OCI-M1 (cell line): ENCODE measurements at places on chromosomes 4 and X.

GRCh38 chrX:2561456-2561855 lies 60.7 kb upstream of the DHRSX start:
- peak; percentile 10 for DNase-seq

- no peak for DNase-seq
These were observed 42.2 kb downstream of the PPM1K start for GRCh38 chr4:88242144-88242543.

DNA sequence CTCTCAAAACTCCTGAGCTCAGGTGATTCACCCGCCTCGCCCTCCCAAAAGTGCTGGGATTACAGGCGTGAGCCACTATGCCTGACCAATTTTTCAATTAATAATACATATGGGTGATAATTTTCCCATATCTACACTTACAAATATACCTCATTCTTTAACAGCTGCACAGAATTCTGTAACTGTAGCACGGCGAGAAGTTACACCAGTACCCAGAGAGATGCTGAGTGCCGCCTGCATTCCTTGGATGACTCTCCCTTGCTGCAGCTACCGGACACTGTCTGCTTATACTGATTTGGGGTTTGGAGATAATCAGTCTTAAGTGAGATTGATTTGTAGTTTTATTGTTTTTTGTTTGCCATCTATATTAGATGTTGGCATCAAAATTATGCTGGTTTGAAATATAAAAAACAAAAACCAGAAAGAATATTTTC lies 5.8 kb downstream of the TIFA start:
- DNase-seq, result no peak

DNA sequence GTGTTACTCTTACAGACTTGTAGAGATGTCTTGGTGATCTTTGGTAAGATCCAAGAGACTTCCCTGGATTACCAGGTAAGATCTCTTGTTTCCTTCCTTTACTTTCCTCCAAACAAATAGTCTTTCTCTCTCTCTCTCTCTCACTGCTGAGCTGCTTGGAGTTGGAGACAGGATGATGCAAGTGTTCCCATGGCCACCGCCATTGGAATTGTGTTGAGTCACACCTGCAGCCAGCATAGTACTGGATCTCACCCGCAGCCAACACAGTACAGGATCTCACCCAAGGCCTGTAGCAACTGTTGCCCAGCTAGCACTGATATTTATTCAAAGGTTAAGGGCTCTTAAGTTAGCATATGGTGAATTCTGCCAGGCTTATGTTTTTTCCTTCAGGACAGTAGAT lies 1080.9 kb downstream of the FAT4 start:
- DNase-seq, result no peak

- no peak for DNase-seq
These were observed 33.2 kb upstream of the WDR17 start for GRCh38 chr4:176032454-176032853.

- no peak for DNase-seq
These were observed 95.8 kb downstream of the PALLD start for GRCh38 chr4:168592676-168593075.

DNA sequence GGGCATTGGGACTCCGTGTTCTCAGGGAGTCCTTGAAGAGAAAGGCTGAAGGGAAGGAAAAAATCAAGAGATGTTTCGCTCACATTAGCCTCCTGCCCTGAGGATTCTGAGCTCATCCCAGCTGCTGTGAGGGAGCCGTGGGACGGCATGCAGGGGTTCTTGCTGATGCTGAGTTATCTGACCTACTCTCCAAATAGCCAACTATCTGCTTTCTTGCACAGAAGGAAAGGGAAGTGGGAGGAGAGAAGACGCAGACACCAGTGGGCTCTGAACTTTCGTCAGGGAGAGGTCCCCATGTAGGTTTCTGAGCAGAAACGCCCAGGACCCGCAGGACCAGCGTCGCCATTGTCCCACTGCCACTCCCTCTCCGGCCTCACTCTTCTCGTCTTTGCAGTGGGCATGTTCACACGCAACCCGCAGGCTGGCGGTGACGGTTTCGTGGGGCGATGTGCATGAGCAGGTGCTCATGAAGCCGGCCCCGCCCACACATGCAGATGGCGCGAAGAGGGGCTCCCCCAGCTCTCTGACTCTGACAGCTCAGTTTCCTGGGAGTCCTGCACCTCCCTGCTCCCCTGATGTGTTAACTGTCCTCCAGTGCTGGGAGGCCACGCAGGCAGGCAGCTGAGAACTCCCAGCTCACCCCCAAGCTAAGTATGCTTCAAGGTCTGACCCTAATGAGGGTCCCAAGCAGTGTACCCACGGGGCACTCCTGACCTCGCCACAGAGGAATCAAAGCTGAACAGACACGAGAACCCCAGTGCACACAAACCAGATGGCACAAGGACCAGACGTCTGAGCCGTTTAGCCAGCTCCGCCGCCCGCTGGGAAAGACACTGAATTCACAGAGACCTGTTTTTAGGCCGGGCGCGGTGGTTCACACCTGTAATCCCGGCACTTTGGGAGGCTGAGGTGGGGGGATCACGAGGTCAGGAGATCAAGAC lies 13.6 kb upstream of the ABLIM2 start:
- no peak for DNase-seq

DNA sequence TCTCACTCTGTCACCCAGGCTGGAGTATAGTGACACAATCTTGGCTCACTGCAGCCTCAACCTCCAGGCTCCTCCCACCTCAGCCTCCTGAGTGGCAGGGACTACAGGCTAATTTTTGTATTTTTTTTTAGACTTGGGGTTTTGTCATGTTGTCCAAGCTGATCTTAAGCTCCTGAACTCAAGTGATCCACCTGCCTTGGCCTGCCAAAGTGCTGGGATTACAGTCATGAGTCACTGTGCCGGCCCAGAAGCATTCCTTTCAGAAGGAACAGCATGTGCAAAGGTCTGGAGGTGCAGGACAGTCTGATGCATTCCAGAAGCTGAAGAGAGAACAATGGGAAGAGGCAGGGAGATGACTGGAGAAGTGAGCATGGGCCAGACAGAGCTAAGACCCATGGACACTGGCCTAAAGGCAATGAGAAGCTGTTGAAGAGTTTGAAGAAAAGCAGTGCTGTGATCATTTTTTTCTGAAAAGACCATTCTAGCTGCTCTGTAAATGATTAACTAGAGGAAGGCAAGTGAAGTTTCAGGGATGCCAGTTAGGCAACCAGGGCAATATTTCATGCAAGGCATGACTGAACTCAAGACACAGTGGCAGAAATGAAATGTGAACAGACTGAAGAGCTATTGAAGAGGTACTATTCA lies 43.2 kb downstream of the MANBA start:
- DNase-seq, result no peak

DNA sequence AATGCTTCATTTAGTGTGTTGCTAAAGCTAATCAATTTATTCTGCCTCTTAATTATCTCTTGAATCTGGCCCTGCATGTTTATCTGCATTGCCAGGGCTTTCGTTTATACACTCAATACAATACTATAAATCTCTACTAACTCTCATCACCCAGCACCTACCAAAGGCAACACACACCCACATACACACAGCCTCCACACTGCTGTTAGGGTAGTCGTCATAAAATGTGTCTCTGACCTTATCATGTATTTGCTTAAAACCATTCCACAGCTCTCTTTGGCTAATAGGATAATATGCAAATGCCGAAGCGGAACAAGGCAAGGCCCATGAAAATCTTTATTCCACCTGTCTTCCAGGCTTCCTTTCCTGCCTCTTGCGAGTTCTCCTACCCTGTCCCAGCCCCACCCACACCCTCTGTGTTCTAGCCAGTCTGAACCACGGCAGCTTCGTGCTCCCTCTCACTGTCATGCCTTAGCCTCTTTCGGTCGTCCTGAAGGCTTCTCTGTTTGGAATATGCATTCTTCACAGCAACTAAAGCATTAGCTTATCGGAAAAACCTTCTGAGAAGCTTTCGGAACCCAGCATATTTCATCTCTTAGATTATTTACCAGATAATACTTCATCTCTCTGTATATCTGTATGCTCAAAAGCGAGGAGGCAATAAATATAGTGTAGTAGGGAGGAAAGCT lies 333.5 kb downstream of the TENM3 start:
- no peak for DNase-seq

- no peak for DNase-seq
These were observed 15.0 kb downstream of the ACSL1 start for GRCh38 chr4:184810720-184811119.

DNA sequence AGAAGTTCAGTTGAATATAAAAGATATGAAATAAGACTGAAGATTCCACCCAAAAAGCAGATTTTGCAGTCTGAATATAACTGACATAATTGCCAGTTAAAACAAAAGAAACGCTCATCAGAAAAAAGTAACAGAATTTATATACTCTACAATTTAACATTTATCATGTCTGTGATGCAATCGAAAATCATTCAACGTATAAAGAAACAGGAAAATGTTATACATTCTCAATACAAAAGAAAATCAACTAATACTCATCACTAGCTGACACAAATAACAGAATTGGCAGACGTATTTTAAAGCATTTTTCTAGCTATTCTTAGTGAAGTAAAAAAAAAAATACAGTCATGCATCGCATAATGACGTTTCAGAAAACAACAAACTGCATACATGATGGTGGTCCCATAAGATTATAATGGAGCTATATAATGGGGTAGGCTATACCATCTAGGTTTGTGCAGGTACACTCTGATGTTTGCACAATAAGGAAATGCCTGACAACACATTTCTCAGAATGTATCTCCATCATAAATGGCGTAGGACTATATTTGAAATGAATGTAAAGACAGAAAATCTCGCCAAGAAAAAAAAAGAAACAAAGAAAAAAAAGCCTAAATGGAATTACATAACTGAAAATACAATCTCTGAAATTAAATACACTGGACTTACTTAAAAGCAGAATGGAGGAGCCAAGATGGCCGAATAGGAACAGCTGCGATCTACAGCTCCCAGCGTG lies 34.3 kb downstream of the OR13H1 start:
- DNase-seq, result no peak

DNA sequence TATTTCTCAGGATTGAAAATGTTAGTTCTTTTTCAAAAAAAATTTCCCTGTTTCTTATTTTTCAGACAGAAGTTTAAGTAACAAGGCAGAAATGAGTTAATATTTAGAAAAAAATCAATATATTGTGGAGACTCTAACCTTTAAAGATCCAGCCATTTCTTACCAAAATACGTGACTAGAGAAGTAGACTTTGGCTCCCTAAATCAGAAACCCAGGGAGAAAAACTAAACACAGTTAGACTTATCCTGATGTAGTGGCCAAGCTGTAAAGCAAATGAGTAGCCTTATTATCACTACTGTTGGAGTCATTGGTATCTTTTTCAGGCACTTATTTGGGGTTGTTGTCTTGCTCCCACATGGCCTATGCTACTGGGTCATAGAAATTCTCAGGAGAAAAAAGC lies 1556.4 kb upstream of the ADGRL3 start:
- no peak for DNase-seq

- DNase-seq, result peak; percentile 55
These were observed 10.9 kb upstream of the UBE2K start for GRCh38 chr4:39687014-39687413.

- DNase-seq, result peak; percentile 94
These were observed at the start of gene PACRGL for GRCh38 chr4:20700007-20700761. Gene PACRGL, plus strand, starts transcription at chr4:20700458. Its CDS starts 4,024 bp downstream, at chr4:20704482.

DNA sequence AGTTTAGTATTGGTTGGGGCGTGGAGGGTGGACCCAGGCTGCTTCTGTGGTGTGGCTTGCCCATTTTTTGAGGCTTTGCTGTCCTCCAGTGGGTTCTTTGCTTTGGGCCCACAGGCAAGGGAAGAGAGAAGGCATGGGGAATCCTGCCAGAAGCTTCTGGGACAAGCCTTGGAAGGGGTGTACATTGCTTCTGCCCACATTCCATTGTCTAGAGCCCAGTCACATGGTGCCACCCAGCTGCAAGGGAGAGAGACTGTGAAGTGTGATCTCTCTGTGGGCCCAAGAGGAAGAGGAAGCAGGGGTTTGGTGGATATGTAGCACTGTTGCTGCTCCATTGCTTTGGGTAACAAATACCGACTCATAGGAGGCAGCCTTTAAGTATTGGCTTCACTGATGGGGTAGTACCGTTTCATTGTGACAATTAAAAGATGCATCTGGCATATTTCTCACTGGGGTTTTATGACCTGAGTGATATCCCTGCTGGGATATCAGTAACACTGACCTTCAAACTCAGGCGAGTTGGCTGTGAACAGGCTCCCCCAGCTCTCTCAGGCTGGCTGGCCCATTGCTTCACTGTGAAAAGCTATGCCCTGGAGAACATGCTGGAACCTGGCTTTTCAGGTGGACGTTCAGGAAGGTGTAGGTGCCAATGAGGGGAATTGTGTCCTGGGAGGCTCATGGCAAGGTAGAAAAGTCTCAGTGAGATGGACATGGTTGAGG lies 85.9 kb downstream of the CLDN34 start:
- no peak for DNase-seq

- DNase-seq, result peak; percentile 57
These were observed 349.9 kb downstream of the FSTL5 start for GRCh38 chr4:161813889-161814288.

- no peak for DNase-seq
These were observed 203.4 kb downstream of the CHIC1 start for GRCh38 chrX:73766431-73766795.

DNA sequence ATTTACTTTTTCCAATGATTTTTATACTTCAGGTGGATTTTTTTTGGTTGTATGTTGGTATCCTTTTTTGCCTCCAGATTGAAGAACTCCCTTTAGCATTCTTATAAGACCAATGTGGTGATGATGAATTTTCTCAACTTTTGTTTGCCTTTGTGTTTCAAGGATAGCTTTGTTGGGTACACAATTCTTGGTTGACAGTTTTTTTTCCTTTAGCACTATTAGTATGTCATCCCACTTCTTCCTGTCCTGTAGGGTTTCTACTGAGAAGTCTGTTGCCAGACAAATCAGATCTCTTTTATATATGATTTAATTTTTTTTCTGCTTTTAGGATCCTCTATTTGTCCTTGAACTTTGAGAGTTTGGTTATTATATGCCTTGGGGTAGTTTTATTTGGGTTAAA lies 463.0 kb upstream of the GALNT7 start:
- peak; percentile 14 for DNase-seq

- DNase-seq, result peak; percentile 35
These were observed 684.9 kb upstream of the MAGEB2 start for GRCh38 chrX:29530501-29530900.

DNA sequence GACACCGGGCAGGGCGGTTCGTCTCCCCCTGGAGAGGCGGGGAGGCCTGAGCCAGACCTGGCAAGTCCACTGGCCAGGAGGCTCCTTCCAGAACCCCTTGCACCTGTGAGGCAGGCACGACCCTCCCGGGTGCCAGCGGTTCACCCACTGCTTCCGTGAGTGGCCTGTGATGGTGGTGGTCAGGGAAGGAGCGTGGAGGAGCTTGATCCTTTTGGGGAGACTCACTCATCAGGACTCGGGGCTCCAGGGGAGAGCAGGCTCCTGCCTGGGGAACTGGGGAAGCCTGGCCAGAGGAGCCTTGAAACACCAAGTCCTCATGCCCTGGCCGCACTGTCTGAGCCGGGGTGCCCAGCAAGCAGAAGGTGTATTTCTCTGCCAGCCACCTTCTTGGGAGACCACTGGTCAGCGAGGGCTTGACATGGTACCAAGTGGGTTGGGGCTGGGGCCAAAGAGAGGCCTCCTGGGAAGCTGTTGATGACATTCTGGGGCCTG lies 860 bp downstream of the FAM50A start:
- no peak for DNase-seq

- DNase-seq, result no peak
These were observed 29.5 kb upstream of the PSAPL1 start for GRCh38 chr4:7464259-7464655.

GRCh38 chr4:139777757-139778156 lies 112.1 kb downstream of the MGST2 start:
- DNase-seq, result no peak
